ENCODE measurements at places on chromosomes 1 and 21.

DNA sequence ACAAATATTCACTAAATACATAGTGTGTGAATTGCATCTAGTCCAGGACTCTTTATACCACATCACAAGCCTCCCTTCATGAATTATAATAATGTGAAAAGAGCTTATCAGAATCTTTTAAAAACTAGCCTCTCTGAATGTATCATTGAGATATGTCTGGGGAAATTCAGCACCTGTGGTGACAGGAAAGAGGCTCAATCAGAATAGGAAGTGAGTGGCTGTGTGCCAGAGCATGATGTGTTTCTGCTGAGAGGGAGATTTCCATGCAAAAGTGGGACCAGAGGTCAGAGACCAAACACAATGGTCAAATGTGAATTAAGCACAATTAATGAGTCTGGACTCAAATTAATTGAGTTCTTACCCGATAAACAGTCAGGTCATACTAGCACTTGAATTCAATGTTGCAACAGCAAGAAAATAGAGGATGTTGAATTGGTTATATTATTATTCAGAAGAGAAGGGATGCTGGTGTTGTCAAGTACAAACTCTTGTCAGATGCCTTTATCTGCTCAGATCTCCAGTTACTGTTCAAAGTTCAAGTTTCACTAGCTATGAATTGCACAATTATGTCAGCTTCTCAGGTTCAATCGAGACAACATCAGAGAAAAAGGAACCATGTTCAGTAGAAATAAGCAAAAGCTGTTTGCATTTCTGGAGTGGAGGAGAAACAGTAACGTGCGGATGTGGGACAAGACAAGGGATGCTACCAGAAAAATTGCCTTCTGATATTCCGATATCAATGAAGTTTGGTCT lies 226.2 kb downstream of the ZNF326 start:
- DNase-seq: no peak

GRCh38 chr1:103107741-103108375 lies 464 bp downstream of the COL11A1 start:
- no peak for DNase-seq

GRCh38 chr1:56473582-56474270 lies 105.6 kb downstream of the PLPP3 start:
- DNase-seq: no peak

GRCh38 chr1:9101510-9102146 lies 27.3 kb downstream of the GPR157 start:
- DNase-seq: no peak

- DNase-seq: no peak
Measured at GRCh38 chr1:50326026-50326425, 97.2 kb downstream of the DMRTA2 start.

DNA sequence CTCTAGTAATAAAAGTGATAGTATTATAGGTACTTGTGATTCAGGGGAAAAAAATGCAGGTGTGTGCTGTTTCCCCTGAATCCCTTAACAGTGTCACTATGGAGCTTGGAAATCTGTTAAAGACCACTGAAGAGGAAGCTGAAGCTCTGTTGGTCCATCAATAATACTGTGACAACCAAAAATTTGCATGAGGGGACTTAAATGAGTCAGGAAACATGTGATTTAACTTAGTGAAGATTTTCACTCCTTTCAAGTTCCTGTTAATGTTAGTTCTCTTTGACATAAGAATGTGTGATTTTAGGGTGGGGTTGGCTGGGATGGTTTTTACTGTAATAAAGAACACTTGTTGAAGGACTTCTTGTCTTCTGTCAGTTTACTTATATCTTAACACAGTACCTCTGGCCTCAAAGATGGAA lies 32.0 kb downstream of the VANGL2 start:
- no peak for DNase-seq

GRCh38 chr1:17692645-17693044 lies 62.5 kb upstream of the ACTL8 start:
- no peak for DNase-seq

- DNase-seq: no peak
Measured at GRCh38 chr1:111867868-111868440, 112.3 kb downstream of the DDX20 start.

- no peak for DNase-seq
Measured at GRCh38 chr1:228778961-228779360, 43.7 kb downstream of the RHOU start.

DNA sequence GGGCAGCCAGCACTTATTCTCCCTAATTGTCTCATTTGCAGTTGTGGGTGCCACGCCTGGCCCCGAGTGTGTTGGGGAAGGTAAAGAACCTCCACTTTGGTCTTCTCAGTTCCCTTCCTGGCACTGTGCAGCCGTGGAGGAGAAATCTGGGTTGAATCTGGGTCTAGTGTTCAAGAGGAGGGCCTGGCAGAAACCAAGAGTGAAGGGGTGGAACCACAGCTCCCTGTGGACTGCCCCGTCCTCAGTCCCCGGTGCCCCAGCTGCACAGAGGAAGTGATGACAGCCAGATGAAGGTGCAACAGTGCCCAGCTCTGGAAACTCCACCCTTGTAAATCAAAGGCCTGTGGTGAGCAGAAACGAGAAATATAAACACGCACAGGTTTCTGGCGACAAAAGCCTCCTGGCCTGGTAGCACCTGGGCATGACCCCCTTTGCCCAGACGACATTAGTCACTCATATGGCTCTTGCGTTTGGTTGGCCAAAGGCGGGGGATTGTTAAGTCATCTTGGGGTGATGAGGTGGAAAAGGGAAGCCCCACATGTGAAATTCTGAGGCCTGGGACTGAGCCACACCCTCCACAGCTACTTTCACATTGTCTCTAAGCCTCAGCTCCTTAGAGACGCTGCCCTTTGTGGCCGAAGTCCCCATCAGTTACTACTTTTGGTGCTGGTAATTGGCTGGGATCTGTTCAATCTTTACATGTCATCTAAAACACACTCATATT lies 4.2 kb upstream of the ECE1 start:
- no peak for DNase-seq

- DNase-seq: no peak
Measured at GRCh38 chr1:181028615-181029014, 5.2 kb upstream of the MR1 start.

- no peak for DNase-seq
Measured at GRCh38 chr1:67612788-67613241, 72.2 kb upstream of the GADD45A start.

DNA sequence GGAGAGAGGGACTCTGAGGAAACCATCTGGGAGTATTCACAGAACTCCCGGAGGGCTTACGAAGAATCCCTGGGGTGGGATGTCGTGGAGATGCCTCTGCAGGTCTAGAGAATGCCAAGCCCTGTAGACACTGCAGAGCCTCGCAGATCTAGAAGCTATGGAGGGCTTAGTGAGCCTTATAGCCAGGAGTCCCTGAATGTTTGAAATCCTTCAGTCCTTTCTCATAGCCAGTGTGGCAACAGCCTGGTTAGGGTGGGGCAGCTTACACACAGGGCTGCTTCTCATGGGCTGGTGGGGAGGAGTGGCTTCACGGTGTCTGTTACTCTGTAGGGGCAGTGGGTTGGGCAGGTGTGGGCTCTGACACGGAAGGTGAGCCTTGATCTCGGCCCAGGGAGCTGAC lies 44.2 kb upstream of the KDM4A start:
- DNase-seq: no peak

DNA sequence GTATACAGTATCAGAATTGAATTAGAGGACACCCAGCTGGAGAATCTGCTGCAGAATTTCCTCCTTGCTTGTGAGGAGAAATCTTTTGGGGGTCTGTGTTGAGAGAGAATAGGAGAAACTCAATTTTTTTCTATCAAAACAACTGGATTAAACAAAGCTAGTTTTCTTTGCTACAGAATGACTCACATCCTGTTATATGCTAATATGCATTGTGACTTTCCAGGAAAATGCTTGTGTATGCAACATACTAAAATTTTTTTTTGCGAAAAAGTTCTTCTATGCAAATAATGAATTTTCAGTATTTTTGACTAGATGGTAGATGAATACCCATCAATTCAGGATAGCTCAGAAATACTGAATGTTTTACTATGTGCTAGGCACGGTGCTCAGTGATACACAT lies 2.2 kb downstream of the VAMP4 start:
- DNase-seq: no peak

- no peak for DNase-seq
Measured at GRCh38 chr1:2232255-2232915, 4.3 kb downstream of the SKI start.

- no peak for DNase-seq
Measured at GRCh38 chr1:44433209-44433608, 28.2 kb downstream of the RNF220 start.

DNA sequence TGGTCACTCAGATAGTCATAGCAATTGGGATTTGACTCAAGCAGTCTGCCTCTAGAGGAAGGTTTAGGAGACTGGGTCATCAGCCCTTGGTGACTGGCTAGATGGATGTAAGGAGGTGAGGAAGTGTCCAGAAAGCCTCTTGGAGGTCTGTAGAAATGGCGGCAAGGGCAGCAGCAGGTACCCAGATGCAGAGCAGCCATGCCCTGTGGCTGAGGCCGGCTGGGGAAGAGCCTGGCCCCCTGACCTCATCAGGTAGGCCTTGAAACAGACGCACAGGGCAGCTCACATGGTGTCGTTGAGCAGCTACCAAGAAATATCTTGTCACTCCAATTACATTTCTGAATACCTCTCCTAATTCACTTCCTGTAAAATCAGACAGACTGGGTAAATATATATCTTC lies 98.2 kb downstream of the DMRTB1 start:
- no peak for DNase-seq

DNA sequence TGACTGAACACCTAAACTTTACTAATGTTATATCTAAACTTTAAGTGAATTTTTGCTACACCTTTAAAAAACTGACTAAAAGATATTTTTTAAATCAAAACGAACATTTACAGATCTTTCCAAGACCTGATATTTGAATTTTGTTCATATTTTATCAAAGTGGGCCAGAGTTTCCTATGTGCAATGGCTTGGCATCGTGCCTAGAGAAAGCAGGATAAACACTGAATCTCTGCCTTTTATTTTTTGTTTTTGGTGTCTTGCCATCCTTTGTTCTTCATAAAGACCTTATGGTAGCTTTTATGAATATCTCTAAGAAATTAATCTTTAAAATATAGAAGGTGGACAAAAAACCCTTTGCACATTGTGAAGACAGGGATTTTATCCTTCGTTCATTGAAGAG lies 25.8 kb upstream of the VPS26C start:
- DNase-seq: no peak

GRCh38 chr1:60036856-60037460 lies 36.6 kb downstream of the C1orf87 start:
- no peak for DNase-seq

DNA sequence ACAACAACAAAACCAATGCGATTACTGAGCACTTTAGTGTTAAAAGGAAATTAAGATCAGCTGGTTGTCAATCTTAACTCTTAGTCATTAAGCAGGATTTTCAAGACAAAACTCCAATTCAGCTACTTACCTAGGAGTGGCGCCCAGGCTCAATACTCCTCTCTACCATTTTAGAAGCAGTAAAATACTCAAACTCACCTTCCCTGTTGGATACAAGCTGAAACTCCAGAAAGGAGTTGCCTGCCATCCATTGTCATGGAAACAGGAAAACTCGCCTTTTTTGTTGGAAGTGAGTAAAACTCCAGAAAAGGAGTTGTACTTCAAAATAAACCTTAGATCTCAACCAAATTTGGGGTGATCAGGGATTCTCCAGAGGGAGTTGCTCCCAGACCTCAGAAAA lies 127.0 kb upstream of the F3 start:
- no peak for DNase-seq

GRCh38 chr1:234616644-234617043 lies 6.7 kb upstream of the IRF2BP2 start:
- no peak for DNase-seq

DNA sequence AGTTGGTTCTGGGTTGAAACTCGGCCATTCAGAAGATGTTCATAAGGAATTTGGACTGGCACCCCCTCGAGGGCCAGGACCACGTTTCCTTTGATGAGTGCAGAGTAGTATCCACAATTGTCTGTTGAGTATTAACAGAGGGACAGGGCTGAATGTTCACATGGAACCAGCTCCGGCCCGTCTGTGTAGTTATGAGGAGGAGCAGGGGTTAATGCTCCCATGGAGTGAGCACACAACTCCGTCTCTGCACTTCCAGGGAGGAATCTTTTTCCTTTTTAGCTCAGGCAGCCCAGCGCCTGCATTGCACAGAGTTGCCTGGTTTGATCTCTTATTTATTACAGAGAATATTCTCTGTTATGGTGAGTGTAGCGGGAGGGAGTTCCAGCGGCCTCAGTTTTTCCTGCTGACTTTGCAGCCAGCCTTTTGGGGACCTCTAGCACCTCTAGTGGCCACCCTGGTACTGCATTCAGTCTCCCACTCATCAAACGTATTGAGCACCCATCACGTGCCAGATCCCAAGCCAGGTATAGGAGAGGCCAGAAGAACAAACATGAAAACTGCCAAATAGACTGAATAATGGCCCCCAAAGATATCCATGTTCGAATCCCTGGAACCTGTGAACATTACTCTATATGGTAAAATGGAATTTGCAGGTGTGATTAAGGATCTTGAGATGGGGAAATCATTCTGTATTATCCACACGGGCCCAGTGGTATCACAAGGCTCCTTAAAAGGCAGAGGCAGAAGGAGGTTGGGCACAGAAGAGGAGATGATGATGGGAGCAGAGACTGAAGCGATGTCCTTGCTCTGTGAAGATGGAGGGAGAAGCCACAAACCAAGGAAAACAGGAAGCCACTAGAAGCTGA lies 167.7 kb upstream of the CSF3R start:
- no peak for DNase-seq

- no peak for DNase-seq
Measured at GRCh38 chr1:202234331-202235002, 40.9 kb downstream of the LGR6 start.

DNA sequence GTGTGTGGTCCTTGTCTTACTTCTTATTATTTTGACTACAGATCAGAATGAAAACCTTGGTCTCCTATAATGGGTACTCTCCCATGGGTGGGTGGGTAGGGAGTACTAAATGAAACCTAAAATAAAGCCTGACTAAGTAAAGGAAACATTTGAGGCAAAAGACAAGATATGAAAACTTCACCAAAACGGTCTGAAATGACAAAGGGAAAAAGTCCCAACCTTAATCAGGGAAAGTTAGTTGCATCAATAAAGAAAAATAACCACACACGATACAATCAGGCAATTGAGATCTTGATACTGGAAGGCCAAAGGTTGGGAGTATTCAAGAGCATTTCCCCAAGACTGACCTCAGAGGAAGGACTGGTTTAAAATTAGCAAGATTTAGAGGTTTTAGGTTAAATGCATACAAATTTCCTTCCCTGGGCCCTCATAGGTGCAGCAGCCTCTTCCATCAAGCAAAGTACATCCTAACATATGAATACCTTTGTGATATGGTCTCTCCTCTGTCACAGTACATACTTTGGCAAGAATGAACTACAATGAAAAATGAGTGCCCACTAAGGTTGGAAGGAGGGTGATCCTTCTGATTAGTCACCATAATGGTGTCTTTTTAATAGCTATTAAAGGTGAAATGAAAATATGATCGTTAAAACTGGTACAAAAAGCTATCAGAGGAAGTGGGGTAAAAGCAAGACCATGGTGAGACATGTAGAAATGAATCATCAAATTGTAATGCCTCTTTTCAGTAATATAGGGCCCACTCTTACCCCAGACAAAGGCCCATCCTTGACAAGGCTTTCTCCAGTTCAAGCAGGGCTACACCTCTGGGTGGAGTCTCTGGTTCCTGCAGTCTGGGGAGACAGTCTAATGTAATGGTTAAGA lies 15.3 kb upstream of the TNFSF4 start:
- DNase-seq: no peak
